ENCODE measurements at places on chromosomes 7 and 10.

DNA sequence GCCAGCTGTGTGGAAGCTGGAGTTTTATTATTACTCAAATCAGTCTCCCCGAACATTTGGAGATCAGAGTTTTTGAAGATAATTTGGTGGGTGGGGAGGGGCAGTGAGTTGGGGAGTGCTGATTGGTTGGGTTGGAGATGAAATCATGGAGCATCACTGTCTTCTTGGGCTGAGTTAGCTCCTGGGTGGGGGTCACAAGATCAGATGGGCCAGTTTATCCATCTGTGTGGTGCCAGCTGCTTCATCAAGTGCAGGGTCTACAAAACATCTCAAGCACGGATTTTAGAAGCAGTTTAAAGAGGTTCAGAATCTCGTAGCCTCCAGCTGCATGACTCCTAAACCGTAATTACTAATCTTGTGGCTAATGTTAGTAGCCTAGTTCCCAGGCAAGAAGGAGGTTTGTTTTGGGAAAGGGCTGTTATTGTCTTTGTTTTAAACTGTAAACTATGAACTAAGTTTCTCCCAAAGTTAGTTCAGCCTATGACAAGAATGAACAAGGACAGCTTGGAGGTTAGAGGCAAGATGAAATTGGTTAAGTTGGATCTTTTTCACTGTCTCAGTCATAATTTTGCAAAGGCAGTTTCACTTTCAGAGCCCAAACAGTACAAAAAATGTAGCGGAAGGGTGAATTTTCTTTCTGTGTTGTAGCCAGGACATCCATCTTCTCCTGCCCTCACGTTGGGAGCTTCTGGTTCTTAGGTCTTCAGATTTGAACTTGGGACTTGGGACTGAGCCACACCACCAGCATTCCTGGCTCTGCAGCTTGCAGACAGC, 43.1 kb downstream of the KLF6 start:
- no peak for DNase-seq

GRCh38 chr10:43627942-43628341, 20.7 kb downstream of the ZNF32 start:
- DNase-seq: no peak

DNA sequence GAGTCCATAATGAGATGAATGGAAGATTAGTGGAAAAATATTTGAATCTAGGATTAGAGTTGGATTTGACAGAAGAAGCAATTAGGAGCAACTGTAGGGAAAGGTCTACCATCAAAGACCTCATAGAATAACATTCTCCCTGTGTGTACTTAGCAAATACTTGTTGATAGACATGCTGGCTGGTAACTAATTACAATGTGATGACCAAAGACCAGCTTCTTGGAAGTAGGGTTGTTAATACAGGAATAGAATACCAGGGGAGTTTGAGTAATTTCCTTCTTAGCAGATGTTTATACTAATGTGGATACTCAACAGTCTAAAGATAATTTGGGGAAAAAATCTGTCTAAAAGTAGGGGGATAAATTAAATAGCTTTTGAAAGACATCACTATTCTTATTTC, 357.5 kb upstream of the BMPER start:
- DNase-seq: no peak

- DNase-seq: no peak
These were observed 104.5 kb upstream of the ZPBP start for GRCh38 chr7:50197549-50197948.

GRCh38 chr10:42754155-42755027, 28.2 kb upstream of the BMS1 start:
- DNase-seq: no peak

- peak; percentile 33 for DNase-seq
These were observed 982 bp downstream of the COBL start for GRCh38 chr7:51315393-51316261.

GRCh38 chr10:103554488-103555324, 61.2 kb downstream of the NEURL1 start:
- no peak for DNase-seq

DNA sequence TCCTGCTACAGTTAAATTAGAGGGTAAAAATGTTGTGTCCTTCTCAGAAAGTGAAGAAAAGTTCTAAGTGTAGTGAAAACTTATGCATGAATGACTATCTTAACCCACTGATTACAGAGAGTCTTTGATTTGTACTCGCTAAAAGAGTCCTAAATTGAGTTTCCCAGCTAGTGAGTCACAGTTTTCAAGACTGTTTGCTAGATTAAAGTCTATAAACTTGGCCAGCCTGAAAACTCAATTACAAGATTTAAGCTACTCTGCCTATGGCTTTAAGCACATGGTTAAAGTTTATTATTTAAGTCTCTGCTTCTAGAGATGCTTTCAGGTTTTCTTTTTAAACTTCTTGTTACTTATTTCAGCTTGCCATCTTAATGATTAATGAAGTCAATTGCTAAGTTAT, 44.4 kb downstream of the MRPS24 start:
- no peak for DNase-seq

DNA sequence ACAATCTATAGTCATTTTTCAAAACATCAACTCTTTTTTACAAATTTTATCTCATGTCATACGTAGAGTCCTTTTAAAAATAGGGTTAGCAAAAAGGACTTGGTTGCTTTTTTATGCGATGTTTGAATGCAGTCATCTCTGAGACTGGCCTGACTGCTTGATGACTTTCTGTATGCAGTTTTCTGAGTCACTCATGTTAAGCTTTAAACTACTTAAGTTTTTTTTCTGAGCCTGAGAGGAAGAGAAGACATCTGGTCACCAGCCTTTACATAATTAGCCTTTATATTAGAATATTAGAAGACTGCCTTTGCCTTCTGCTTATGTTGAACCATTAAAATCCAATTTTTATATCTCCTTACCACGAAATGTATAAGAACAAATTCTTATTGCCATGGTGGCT, 834.4 kb upstream of the MBL2 start:
- no peak for DNase-seq

GRCh38 chr10:117442944-117443685, 67.9 kb upstream of the PDZD8 start:
- no peak for DNase-seq

DNA sequence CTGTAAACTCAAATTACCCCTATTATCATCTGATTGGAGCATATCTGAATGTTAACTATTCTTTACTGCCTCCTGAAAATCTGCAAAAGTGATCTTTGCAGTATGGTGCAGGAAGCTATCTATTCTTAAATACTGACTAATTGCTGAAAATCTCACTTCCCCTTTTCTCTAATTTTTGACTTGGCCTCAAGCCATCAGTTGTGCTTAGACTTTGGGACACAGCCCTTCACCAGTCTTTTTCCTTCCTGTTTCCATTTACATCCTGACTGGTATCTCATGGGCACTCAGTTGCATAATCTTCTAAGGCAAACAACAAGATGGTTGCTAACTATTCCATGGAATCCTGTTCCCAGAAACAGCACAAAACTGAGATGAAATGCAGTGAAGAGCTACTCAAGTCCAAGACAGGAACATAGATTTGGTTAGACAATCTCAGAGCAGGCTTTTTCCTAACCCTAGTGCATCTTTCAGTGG, 228.5 kb downstream of the SORCS1 start:
- no peak for DNase-seq

DNA sequence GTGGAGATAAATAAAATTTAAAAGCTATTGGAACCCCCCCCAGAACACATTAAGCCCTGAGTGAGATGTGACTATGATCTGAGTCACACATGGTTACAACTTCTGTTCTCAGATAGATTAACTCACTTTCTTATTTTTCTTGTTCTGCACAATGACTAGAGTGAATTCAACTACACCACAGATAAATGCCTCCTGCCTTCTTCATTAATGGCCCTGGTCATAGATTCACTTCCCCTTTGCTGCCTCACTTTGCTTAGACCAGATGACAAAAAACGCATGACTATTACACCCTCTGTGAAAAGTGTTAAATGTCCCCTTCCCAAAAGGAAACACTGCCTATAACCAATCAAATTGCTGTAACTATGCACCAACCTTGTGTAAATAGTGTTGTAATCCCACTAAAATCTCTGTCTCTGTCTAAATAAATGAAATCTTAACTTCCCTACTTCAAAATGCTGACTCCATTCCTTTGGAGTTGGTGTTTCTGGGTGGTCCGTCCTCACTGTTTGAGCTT, 49.4 kb downstream of the AKR1D1 start:
- no peak for DNase-seq

- DNase-seq: no peak
These were observed 165.2 kb upstream of the AUTS2 start for GRCh38 chr7:69433081-69433480.

GRCh38 chr7:112080441-112080840, 125.8 kb downstream of the DOCK4 start:
- no peak for DNase-seq

DNA sequence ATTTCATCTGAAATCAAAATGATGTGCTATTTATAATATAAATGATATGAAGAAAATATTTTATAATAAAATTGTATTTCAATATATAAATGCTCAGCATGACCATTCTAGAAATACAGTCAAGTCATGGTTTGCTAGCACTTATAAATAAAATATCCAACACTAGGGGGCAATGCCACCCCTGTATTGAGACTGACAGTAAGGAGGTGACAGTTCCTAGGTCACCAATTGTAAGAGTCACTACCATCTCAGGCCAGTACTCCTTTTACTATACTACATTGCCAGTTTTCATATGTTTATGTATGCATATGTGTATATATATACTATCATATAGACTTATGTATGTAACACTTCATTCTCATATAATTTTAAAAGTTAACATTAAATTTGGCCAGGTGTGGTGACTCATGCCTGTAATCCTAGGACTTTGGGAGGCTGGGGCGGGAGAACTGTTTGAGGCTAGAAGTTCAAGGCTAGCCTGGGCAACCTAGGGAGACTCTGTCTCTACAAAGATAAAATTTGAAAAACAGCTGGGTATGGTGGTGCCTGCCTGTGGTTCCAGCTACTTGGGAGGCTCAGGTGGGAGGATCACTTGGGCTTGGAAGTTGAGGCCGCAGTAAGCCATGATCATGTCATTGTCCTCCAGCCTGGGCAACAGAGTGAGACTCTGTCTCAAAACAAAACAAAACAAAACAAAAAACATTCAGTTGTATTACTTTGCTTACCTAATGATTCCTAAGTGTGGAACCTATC, 2.4 kb upstream of the CNOT4 start:
- DNase-seq: peak; percentile 6

DNA sequence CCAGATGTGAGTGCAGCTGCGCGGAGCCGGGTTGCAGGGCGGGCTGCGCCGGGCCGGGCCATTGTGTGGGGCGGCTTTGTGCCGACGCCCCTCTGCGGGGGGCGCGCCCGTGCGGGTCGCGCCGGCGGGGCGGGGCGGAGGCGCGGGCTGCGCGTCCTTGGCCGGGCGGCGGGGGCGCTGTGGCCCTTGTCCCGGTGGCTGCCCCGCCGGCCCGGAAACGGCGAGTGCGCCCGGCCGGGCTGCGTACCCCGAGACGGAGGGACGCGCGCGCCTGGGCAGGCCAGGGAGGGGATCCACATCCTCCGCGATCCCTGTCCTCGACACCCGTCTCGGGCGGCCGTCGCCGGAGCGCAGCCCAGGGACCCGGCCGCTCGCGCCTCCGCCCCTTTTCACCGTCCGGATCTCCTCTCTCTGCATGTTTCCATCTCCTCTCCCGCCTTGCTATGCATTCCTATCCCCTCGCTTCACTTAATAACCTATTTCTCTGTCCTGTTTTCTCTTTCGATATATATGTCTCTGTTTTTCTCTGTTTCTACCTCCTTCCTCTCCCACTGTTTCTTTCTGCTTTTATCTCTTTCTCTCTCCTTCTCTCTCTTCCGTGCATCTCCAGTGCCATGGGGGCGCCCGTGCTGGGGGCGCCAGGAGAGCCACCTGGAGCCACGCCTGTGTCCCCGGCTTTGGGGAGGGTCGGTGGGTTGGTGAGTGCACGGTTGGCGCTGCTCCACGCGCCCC, 765 bp downstream of the PFKFB3 start:
- no peak for DNase-seq

GRCh38 chr7:42194238-42194637, 42.8 kb downstream of the GLI3 start:
- DNase-seq: no peak

GRCh38 chr10:27844223-27844622, 98.6 kb upstream of the MKX start:
- no peak for DNase-seq

- no peak for DNase-seq
These were observed 4.7 kb upstream of the PKD2L1 start for GRCh38 chr10:100334762-100335161.

DNA sequence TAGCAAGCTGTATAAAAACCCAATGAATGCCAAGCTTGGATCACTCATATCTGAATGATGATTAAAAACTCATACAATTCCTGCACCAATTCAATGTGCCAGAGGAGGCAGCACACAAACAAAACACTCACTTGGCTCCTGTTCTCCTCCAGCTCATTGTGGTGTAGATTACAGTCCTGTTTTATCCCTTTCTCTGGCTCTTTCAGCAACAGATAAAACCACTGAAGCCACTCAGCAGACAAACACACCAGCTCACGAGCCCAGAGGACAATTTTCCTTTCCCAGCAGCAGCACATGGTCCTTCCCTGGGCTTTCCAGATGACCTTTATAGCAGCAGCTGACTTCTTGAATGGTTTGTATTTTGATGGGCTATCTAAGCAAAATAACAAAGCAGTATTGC, 107.3 kb upstream of the STARD3NL start:
- no peak for DNase-seq

DNA sequence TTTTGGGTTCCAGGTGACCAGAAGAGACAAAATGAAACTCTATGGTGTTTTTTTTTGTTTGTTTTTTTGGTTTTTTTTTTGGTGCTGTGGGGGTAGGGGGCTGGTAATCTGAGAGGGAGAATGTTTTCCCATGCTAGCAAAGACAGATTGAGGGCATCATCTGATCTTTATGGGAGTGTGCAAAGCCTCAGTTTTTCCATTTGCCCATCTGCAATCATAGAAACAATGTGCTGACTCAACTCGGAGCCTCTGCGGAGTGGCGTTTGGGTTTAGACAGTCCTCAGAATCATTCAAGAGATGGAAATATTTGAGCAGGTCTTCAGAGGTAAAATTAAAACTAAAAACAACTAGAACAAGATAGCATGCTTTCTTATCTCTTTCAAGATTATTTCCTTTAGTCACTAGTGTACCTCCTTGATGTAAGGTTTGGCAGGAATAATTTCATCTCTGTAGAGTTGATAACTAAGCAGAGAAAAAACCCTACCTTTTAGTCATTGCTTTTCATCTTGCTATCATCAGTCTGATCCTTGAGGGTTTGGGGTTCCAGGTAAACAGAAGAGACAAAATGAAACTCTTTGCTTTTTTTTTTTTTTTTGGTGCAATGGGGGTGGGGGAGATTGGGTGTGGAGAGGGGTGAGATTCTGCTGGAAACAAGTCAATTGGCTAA, 18.0 kb downstream of the CNNM2 start:
- no peak for DNase-seq

- no peak for DNase-seq
These were observed 253.4 kb downstream of the USP6NL start for GRCh38 chr10:11358011-11358410.

DNA sequence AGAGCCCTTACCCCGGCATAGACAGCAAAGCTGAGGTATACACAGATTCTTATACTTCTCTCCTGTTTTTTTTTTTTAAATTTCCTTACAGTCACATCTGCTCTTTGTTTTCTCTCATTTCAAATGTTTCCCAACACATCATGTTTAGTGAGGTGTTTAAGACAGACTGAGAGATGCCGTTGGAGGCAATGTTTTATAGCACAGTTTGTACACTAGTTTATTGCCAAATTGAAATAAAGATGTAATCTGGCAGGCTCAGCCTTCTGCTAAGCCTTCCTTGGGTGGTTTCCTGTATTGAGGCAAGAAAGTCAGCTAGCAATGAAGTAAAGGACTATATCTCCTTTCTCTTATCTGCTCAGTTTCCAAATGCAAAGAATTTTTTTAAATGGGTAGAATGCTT, 393.4 kb downstream of the SORCS1 start:
- DNase-seq: no peak

Data from DMS79 (cell line).